ENCODE measurements at places on chromosomes 16 and 17. TPM values are rescaled to one million over a fixed set of nuclear protein-coding genes. Genes with fewer than 3 reads are reported as not detected.

- peaks cover 46% of the 10 kb centered on the region for H3K4me1 ChIP-seq
- no peaks in the 10 kb centered on the region for H3K36me3 ChIP-seq
- no peak overlapping the region for H3K4me3 ChIP-seq
- H3K27me3 ChIP-seq, result no peaks in the 10 kb centered on the region
- no peak for DNase-seq
- H3K27ac ChIP-seq, result peak overlapping the region; percentile 69
Observed at GRCh38 chr17:45123076-45123770, 9.1 kb downstream of the PLCD3 start.

- no peaks in the 10 kb centered on the region for H3K27me3 ChIP-seq
- H3K27ac ChIP-seq, result no peak overlapping the region
- H3K4me1 ChIP-seq, result no peaks in the 10 kb centered on the region
- DNase-seq, result peak; percentile 36
Observed at GRCh38 chr16:19844945-19845641, 39.6 kb downstream of the GPRC5B start.

ABCA8 gene
- total RNA-seq, result 0.23 TPM

DNA sequence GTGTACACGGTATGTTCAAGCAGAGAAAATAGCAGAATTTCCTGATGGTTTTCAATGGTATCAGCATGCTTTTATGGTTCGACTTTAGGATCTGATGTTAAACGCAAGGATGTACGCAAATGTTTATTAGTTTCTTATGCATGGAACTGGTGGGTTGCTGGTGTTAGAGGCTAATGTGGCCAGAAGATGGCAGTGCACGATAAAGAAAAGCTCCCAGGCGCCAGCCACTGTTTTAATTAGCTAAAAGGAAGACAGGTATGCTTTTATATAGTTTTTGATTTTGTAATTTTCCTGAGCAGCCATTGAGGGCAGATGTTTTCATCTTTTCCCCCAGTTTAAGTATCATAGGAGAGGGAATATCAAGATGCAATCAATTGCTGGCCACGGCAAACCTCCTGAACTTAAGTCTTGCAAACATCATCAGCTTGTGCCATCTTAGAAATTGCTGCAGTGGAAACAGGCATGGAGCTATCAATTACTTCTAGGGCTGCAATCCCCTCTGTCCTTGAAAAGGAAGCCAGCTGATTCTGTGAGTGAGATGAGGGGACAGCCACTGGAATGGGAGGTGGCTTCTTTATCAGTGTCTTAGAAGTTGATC, 648.5 kb upstream of the RBFOX1 start:
- no peak overlapping the region for H3K27ac ChIP-seq
- H3K4me1 ChIP-seq, result no peaks in the 10 kb centered on the region
- H3K36me3 ChIP-seq, result no peaks in the 10 kb centered on the region
- H3K4me3 ChIP-seq, result no peak overlapping the region
- DNase-seq, result peak; percentile 4
- no peaks in the 10 kb centered on the region for H3K27me3 ChIP-seq

DNA sequence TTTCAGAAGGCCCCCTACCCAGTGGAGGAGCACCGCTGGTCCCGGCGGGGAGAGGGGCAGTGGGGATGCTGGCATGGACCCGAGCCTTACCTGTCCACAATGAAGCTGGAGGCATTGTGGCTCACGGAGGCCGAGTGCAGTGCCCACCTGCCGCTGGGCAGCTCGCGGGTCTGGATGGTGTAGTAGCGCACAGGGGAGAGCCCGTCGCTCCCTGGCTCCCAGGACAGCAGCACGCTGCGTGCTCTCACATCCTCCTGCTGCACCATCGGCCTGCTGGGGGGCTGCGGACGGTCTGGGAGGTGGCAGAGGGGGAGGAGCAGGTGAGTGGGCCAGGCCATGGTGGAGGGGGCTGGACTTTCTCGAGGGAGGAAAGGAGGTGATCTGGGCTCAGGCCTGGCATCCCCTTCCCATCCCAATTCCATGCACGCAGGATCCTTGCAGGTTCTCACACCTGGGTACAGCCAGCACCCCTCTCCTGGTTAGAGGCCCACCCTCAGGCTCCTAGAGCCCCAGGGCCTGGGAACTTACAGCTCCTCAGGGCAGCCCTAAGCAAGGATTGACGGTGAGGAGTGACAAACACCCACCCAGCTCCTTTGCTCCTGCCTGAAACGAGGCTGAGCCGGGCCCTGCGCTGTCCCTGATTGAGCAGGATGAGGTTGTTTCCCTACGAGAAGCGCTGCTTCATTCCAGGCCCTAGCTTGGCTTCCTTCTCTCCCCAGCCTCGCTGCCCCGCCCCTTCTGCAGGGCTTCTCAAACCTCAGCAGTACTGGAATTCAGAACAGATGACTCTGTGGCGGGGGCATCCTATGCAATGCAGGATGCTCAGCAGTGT, 76.2 kb upstream of the CDC42EP4 start:
- H3K27me3 ChIP-seq, result no peaks in the 10 kb centered on the region
- H3K27ac ChIP-seq, result no peak overlapping the region
- no peaks in the 10 kb centered on the region for H3K36me3 ChIP-seq
- H3K4me1 ChIP-seq, result no peaks in the 10 kb centered on the region
- DNase-seq, result no peak

GRCh38 chr16:30112197-30113030, 923 bp downstream of the GDPD3 start:
- H3K27ac ChIP-seq, result no peak overlapping the region
- H3K4me3 ChIP-seq, result no peak overlapping the region
- no peaks in the 10 kb centered on the region for H3K36me3 ChIP-seq

INTS2 gene
- 32.5 TPM for total RNA-seq

SLC52A1 gene
- 0.54 TPM for total RNA-seq

DNA sequence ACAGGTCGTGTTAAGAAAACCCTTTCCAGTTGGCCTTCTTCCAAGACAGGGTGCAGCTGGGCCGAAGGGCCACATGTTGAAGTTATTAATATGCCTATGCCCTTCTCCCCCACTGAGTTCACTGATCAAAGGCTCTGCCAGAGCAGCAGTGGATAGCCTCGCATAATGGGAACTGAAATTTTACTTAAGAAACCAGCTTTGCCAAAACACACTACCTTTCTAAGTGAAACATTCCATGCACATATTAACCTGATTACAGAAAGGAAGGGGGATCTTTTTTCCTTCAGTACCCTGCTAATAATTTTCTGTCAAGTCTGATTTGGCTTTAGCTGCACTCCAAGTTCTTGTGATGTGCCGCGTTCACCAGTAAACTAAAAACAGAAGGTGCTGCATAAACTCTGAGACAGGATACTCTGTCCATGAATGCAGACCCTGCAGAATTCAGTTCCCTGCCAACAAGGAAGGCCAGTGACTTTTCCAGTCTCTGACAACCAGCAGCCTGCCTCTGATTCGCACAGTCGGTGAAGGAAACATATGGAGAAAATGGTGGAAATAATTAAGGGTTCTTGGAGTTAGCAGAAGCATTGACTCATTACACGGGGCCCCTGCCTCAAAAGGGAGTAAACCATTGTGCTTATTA, 283.8 kb downstream of the ZFHX3 start:
- H3K4me3 ChIP-seq, result no peak overlapping the region
- no peak overlapping the region for H3K27ac ChIP-seq
- H3K4me1 ChIP-seq, result no peaks in the 10 kb centered on the region
- no peaks in the 10 kb centered on the region for H3K27me3 ChIP-seq
- H3K36me3 ChIP-seq, result no peaks in the 10 kb centered on the region

DNA sequence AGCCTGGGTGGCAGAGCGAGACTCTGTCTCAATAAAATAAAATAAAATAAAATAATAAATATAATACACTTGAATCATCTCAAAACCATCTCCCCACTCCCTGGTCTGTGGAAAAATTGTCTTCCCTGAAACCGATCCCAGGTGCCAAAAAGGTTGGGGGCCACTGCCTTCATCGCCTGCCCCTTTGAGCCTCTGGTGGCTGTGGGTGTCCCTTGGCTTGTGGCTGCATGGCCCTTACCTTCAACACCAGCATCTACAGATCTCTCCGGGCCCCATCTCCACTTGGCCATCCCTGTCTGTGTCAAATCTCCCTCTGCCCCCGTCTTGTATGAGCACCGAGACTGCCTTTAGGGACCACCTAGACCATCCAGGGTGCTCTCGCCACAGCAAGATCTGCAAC, 177.3 kb downstream of the SEC14L1 start:
- no peak overlapping the region for H3K4me3 ChIP-seq
- no peak for DNase-seq
- peaks cover 76% of the 10 kb centered on the region for H3K4me1 ChIP-seq
- peak overlapping the region; percentile 99 for H3K27ac ChIP-seq

PTX4 gene
- total RNA-seq, result not detected

- H3K36me3 ChIP-seq, result no peaks in the 10 kb centered on the region
- no peak overlapping the region for H3K27ac ChIP-seq
- no peaks in the 10 kb centered on the region for H3K4me1 ChIP-seq
- DNase-seq, result no peak
- H3K27me3 ChIP-seq, result peaks cover 6% of the 10 kb centered on the region
- H3K4me3 ChIP-seq, result no peak overlapping the region
Observed at GRCh38 chr17:35467824-35468223, 19.3 kb upstream of the SLFN13 start.

DNA sequence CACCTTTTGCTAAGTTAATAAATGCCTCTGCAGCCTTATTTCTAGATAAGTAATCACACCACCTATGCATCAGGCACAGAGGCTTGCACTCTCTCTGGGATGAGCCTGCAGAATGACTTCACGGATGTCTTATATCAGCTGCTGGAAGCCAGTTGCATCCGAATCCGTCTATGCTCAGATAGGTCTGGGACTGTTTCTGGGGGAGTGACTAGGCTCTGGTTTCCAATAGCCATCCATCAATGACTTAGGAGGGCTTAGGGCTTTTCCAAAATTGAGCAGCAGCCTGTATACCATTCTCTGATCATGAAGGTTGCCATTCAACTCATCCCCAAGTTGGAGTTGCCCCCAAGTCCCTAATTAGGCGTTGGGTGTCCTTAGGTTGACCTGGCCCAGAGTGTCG, 113.3 kb upstream of the ERCC4 start:
- no peaks in the 10 kb centered on the region for H3K36me3 ChIP-seq
- no peak for DNase-seq
- H3K4me3 ChIP-seq, result no peak overlapping the region
- peaks cover 10% of the 10 kb centered on the region for H3K27me3 ChIP-seq

- no peak for DNase-seq
- H3K36me3 ChIP-seq, result no peaks in the 10 kb centered on the region
- H3K4me1 ChIP-seq, result peaks cover 27% of the 10 kb centered on the region
Observed at GRCh38 chr17:72600934-72601333, 480.1 kb downstream of the SOX9 start.

GRCh38 chr17:28047806-28048205, 5.3 kb downstream of the NLK start:
- no peaks in the 10 kb centered on the region for H3K27me3 ChIP-seq
- DNase-seq, result no peak
- H3K4me1 ChIP-seq, result peaks cover 46% of the 10 kb centered on the region

DNA sequence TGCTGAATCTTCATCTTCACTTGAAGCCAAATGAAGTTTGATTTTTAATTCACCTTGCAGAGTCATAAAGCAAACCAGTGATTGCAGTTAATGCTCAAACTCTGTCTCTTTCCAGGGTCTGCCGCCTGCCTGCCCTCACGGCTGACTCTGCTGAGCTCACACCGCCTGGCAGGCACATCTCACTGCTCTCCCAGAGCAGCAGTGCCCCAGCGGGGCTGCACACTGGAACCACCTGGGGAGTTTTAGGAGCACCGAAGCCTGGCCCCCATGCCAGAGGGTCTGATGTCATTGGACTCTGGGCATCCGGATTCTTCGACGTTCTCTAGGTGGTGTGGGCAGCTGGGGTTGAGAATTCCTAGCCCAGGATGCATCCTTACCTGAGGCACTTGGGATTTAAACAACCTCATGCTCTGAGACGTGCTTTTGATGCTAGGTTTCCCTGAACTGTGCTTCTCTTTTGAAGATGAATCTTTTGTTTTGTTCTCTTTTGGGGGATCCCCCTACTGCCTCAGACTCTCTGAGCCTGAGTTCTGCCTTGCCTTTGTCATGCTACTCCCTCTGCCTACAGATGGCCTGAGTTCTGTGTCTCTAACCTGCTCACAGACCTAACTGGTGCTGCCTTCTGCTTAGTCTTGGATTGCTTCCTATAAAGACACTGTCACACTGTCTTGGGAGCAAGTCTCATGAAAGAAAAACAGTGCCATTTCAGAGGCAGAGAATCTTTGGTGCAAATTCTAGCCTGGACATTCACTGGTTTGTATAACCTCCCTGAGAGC, 438.1 kb upstream of the CCL2 start:
- H3K36me3 ChIP-seq, result no peaks in the 10 kb centered on the region
- H3K27ac ChIP-seq, result no peak overlapping the region
- peaks cover 5% of the 10 kb centered on the region for H3K27me3 ChIP-seq
- no peak for DNase-seq

- H3K27ac ChIP-seq, result no peak overlapping the region
- H3K4me3 ChIP-seq, result no peak overlapping the region
- H3K27me3 ChIP-seq, result no peaks in the 10 kb centered on the region
Observed at GRCh38 chr17:64384253-64385186, 6.1 kb downstream of the PECAM1 start.

SHISA9 gene
- 0.10 TPM for total RNA-seq

DNA sequence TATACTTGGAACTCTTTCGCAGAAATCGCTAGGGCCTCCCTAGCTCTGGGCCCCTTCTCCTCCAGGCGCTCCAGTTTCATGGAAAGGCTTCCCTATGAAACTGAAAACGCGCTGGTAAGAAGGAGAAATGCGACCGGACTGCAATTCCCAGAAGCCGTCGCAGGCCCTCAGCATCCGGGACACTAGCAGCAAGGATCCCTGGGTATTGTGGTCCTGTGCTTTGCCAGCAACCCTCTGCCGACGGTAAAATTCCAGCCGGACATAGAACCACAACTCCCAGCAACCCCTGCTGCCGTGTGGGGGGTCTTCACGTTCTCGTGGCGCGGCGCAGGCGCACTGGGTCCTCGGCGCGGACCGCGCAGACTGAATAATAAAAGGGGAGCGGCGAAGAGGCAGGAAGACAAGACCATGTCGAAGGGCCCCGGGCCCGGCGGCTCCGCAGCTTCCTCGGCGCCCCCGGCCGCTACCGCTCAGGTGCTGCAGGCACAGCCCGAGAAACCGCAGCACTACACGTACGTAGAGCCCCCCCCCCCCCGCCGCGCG, at the start of gene UNK:
TSS of gene UNK (plus strand) at position 334 of the 543 bp plus-strand sequence. CDS start at position 409, 75 bp downstream.
- H3K27me3 ChIP-seq, result no peaks in the 10 kb centered on the region
- peak within 1 kb of the TSS; percentile 100 for H3K27ac ChIP-seq
- peak within 1 kb of the TSS; percentile 59 for H3K4me3 ChIP-seq
- peaks cover under 1% of the 10 kb centered on the region for H3K36me3 ChIP-seq

DNA sequence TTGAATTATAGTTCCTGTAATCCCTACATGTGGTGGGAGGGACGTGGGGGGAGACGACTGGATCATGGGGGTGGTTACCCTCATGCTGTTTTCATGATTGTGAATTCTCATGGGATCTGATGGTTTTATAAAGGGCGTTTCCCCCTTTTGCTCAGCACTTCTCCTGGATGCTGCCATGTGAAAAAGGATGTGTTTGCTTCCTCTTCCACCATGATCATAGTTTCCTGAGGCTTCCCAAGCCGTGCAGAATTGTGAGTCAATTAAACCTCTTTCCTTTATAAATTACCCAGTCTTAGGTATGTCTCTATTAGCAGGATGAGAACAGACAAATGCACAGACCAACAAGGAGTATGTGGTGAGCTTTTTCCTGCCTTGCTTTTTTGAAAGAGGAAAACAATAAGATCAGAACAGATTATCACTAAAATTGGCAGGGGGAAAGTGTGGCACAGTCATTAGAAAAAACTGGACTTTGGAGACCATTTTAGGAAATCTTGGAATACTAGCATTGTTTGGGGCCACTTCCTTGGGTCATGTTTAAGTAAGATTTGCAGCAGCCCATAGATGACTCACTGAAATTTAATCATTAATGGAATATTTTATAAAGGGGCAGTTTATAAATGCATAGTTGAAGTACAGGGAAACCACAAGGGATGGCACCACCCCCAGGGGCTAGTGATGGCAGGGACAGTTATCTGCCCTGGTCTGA, 352.8 kb downstream of the CDH13 start:
- H3K4me3 ChIP-seq, result no peak overlapping the region
- no peak for DNase-seq
- no peak overlapping the region for H3K27ac ChIP-seq
- no peaks in the 10 kb centered on the region for H3K36me3 ChIP-seq

HBA1 gene
- 4.4 TPM for total RNA-seq

- H3K27ac ChIP-seq, result no peak overlapping the region
- no peaks in the 10 kb centered on the region for H3K27me3 ChIP-seq
Observed at GRCh38 chr17:50217591-50217990, 16.2 kb upstream of the COL1A1 start.

All from Panc1 (cell line).